Foreskin keratinocyte (primary cell): ENCODE measurements at places on chromosomes 3 and 15. TPM values are rescaled to one million over a fixed set of nuclear protein-coding genes. Genes with fewer than 3 reads are reported as not detected.

DNA sequence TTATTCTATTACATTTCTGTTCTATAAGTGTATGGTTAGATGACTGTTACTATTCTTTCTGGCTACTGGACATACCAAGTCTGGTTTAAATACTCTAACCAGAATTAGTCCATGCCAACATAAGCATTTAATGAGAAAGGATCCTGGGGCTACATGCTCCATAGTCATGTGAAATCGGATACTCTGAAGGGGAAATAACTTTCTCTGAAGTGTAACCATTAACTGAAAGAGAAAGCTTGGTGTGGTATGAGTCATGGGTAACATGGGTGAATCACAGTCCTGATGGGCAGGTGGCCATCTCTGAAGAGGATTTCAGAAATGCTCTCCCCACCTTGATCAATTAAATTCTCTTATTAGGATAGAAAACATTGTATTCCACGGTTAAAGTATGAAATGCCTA is 69.4 kb downstream of the FHIT start:
- peak; percentile 78 for DNase-seq

The NAALADL2 gene
- 0.28 and 0.68 TPM in 2 replicates for total RNA-seq

GRCh38 chr15:98503970-98504369 is 144.4 kb upstream of the IGF1R start:
- DNase-seq, result no peak

GRCh38 chr3:180402471-180403073 is 199.4 kb upstream of the TTC14 start:
- DNase-seq, result peak; percentile 54

The VPS33B gene
- total RNA-seq, result 15.3 and 15.8 TPM in 2 replicates

GRCh38 chr15:63519548-63520178 is 15.3 kb downstream of the USP3 start:
- no peak for DNase-seq

The EIF4G1 gene
- 467 and 485 TPM in 2 replicates for total RNA-seq

GRCh38 chr3:155194973-155195957 is 98.2 kb downstream of the STRIT1 start:
- no peak for DNase-seq

DNA sequence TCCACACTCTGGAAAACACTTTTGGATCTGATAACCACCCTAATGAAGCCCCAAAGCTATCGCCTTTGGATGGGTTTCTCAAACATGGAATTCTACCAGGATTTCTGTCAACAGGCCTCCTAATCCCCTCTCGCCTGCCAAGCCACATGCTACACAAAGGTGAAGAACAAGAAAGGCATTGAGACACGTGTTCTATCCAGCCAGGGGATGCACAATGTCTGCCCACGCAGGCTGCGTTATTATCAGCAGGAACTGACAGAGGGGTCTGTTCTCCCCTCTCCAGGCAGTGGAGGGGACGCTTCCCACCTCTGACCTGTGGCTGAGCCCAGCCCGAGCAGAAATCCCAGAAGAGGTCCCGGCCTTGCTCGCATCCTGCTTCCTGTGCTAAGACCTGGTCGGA is 45.4 kb upstream of the THBS1 start:
- no peak for DNase-seq

DNA sequence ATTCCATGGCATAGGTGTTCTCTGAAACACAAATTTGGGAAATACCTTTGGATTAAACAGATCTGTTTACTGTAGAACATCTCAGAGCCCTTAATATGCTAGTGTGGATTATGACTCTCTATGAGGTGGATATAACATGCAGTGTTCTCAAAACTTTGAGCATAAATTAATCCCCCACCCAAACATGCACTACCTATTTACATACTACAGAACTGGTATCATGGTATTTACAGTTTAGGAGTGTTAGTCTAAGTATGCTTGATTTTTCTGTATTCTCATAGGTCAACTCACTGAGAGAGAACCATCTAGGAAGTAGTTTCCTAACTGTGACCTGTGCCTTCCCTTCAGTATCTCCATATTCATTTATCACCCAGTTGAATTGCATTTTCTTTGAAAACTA is 30.9 kb upstream of the ZNF609 start:
- DNase-seq, result no peak

DNA sequence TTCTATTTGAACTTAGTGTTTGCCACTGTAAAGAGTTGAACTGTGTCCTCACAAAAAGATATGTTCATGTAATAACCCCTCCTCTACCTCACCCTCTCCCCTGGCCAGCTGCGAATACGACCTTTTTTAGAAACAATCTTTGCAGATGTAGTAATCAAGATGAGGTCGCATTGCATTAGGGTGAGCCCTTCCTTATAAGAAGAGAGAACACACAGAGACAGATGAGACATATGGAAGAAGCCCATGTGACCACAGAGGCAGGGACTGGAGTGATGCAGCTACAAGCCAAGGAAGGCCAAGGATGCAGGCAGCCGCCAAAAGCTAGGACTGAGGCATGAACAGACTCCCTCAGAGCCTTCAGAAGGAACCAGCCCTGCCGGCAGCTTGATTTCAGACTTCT is 27.6 kb downstream of the GPR176 start:
- no peak for DNase-seq

- DNase-seq, result no peak
Measured at GRCh38 chr3:133123636-133124035, 85.4 kb downstream of the TMEM108 start.

The CIDEC gene
- 0.14 TPM in 1 of 2 replicates, not detected in the other for total RNA-seq

DNA sequence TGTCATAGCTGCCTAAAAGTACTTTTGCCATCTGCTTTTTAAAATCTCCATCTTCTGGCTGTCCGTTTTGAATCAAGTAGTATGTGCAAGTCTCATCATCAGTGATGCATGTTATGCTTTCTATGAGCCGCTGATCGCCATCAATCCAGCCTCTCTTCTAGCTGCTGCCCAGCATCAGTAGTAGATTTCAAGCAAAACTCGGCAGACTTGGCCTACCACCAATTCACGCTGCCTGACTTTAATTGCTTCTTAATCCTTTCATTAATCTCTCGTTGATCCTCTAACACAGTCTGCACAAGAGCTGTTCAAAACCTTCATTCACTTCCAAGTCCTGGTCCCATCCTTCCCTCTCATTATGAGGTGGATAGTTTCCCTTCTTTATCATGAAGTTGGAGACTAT is 104.9 kb downstream of the NSUN3 start:
- no peak for DNase-seq

The CILP gene
- total RNA-seq, result not detected in 2 replicates

DNA sequence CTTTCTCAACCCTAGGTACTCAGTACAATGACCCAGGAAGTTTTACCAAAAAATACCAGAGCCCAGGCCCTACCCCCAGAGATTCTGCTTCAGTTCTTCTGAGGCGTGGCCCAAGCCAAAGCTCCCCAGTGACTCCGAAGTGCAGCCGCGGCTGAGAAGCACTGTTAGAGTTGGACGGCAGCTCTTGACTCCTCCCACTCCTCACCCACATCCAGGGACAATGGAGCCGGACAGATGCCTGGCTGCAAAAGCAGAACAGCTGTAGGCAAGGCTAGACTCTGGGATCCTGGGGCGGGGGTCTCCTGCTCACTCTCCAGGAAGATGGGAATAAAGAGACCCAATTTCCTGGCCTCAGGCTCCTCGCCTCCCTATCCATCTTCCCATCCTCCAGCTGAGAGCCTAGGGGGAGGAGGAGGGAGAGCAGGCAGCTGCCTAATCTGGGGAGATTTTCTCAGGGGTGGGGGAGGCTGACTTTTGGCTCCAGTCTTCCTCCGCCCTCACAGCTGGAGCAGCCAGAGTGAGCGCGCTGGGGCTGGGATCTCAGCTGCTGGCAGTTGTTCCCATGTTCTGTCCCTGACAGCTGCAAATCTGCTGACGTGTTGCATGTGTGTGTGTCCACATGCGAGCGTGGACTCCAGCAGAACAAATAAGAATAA is 223.8 kb downstream of the OPA1 start:
- no peak for DNase-seq

The MED12L gene
- 0.34 and 0.35 TPM in 2 replicates for total RNA-seq

- DNase-seq, result no peak
Measured at GRCh38 chr3:65614585-65614984, 424.1 kb downstream of the MAGI1 start.

The CIB2 gene
- total RNA-seq, result 13.6 and 17.4 TPM in 2 replicates

- no peak for DNase-seq
Measured at GRCh38 chr3:51966922-51967383, 301 bp downstream of the PCBP4 start.

The XCR1 gene
- not detected in 2 replicates for total RNA-seq

GRCh38 chr3:127718916-127719290 is 46.2 kb downstream of the ABTB1 start:
- no peak for DNase-seq

The PLCD1 gene
- 23.5 and 27.4 TPM in 2 replicates for total RNA-seq

- no peak for DNase-seq
Measured at GRCh38 chr3:27669591-27669990, 52.5 kb downstream of the EOMES start.

- no peak for DNase-seq
Measured at GRCh38 chr3:100506355-100506754, 13.9 kb downstream of the TMEM45A start.

DNA sequence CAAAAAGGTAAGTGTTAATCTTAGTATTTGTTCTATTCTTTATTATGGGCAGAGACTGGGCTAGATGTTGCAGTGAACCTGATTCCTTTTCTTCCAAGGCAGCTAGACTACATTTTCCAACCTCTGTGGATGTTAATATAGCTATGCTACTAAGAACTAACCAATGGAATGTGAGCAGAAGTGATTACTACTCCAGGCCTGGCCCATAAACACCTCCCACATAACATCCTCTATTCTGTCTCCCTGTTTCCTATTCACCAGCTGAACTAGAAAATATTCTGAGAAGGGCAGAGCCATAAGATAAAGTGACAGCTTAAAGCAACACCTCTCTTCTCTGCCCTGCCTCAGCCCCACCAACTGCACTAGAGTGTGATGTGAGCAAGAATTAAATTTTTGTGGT is 29.4 kb downstream of the CD200R1L start:
- no peak for DNase-seq

DNA sequence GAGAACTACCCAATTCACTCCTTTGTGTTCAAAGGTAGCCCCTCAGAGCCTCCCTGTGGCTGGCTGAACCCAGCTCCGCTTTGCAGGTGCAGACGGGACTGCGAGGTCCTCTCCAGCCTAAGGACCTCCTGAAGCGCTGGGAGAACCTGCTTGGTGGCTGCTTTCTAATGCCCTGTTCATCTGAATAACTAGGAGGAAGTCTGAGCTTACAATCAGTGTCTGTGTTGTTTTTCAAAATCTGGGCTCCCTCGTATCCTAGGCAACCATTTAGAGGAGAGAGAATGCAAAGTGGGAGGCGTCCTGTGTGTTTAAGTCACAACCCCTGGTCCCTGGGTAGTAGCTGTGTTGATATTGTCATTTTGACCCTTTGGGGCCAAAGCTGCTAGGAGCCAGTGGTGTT is 99.9 kb downstream of the GABRG3 start:
- DNase-seq, result no peak

The GPD1L gene
- total RNA-seq, result 4.0 and 4.5 TPM in 2 replicates

- DNase-seq, result no peak
Measured at GRCh38 chr15:79282371-79283251, at the start of gene ANKRD34C. Gene ANKRD34C, plus strand, starts transcription at chr15:79282722. Its CDS starts 10,563 bp downstream, at chr15:79293285.

- DNase-seq, result no peak
Measured at GRCh38 chr3:71466483-71466882, 117.0 kb downstream of the FOXP1 start.
